Fibroblast of the aortic adventitia (primary cell): ENCODE measurements at places on chromosomes 13 and 19. TPM values are rescaled to one million over a fixed set of nuclear protein-coding genes. Genes with fewer than 3 reads are reported as not detected.

Gene ZNF677
- 19.0 and 37.9 TPM in 2 replicates for total RNA-seq

Gene IL11
- 1.6 and 2.2 TPM in 2 replicates for total RNA-seq

Gene ZNF529
- total RNA-seq: 10.5 TPM in 2 replicates

Gene EDNRB
- total RNA-seq: 1.3 and 23.3 TPM in 2 replicates

Gene MYO1F
- total RNA-seq: 0.09 and 0.41 TPM in 2 replicates

Gene ZNF675
- total RNA-seq: 7.3 and 8.1 TPM in 2 replicates

Gene IGFL3
- not detected in 2 replicates for total RNA-seq

Gene ZGLP1
- total RNA-seq: 0.16 and 0.63 TPM in 2 replicates

Gene STARD13
- 7.8 and 11.0 TPM in 2 replicates for total RNA-seq

Gene LRP3
- 15.0 and 33.2 TPM in 2 replicates for total RNA-seq

Gene SIGLEC6
- total RNA-seq: not detected in 2 replicates

Gene NLRP5
- not detected in 2 replicates for total RNA-seq

Gene PBX4
- 0.33 and 0.45 TPM in 2 replicates for total RNA-seq

Gene FLT3LG
- 3.7 and 5.4 TPM in 2 replicates for total RNA-seq

Gene ANKRD24
- total RNA-seq: 0.99 and 5.1 TPM in 2 replicates

Gene ERICH4
- not detected in 2 replicates for total RNA-seq

Gene ATF5
- total RNA-seq: 81.5 and 106 TPM in 2 replicates

Gene TMEM238
- total RNA-seq: not detected in 2 replicates

Gene ZNF493
- total RNA-seq: 10.8 and 19.1 TPM in 2 replicates

Gene CYP4F12
- total RNA-seq: not detected in 2 replicates

Gene APLP1
- total RNA-seq: 4.1 and 8.6 TPM in 2 replicates

Gene KBTBD6
- 9.4 and 10.8 TPM in 2 replicates for total RNA-seq

Gene SLC25A23
- 27.7 and 46.9 TPM in 2 replicates for total RNA-seq

Gene CABP5
- not detected in 2 replicates for total RNA-seq

Gene CCDC70
- not detected in 2 replicates for total RNA-seq

Gene HPN
- total RNA-seq: 0.98 TPM in 1 of 2 replicates, not detected in the other

Gene ZNF799
- total RNA-seq: 2.4 and 3.8 TPM in 2 replicates

Gene TNFRSF19
- total RNA-seq: 0.08 and 7.3 TPM in 2 replicates

Gene ARHGAP35
- 48.7 and 61.3 TPM in 2 replicates for total RNA-seq
